Esophagus mucosa (tissue), 1 donor: ENCODE measurements at places on chromosomes 6 and 20.

GRCh38 chr6:159974932-159975331, 6.0 kb downstream of the IGF2R start:
- no peak for ATAC-seq

- no peak for ATAC-seq
These were observed 193.4 kb downstream of the SYNDIG1 start for GRCh38 chr20:24662752-24663365.

DNA sequence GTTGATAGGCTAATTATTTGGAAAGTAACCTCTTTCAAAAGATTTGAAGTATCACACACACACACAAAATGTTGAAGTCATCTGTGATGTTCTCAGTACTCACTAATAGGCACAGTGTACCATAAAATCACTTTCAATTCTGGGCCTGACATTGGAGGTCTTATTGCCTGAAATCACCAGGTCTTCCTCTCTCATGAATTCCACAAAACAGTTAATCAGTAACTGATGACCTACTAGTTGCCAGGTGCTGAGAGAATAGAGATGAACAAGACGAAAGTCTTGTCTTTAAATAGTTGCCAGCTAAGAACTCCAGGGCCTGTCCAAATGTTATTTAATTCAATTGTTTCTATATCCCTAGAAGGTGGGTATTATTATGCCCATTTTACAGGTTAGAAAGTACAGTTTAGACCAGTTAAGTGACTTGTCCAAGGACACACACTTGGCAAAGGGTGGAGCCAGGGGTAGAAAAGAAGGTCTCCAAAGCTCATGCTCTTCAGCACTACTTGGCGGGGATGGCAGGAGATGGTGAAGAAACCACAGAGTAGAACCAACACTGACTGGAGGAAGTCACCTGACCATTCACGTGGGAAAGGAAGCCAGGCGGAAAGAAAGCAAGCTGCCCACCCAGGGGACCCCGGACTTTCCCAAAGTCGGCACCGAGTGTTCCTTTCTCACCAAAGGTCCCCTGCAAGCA, 116.4 kb downstream of the KIF6 start:
- no peak for ATAC-seq

- no peak for ATAC-seq
These were observed 2.9 kb upstream of the OLIG3 start for GRCh38 chr6:137496909-137497720.

DNA sequence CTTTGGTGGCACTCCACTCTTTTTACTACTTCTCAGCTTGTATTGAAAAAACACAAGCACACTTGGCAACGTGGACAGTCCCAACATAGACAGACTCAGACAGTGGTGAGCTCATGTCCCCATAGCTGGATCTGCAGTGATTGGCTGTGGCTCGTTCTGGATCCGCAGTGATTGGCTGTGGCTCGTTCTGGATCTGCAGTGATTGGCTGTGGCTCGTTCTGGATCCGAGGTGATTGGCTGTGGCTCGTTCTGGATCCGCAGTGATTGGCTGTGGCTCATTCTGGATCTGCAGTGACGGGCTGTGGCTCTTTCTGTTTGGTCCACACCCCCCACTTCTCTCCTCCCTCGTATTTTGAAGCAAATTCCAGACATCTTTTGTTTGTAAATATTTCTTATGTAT, 28.0 kb downstream of the OSBPL2 start:
- no peak for ATAC-seq

GRCh38 chr20:63732118-63733095, 4.1 kb upstream of the LIME1 start:
- no peak for ATAC-seq

GRCh38 chr6:44172731-44173500, 14.3 kb downstream of the CAPN11 start:
- peak; percentile 85 for ATAC-seq

DNA sequence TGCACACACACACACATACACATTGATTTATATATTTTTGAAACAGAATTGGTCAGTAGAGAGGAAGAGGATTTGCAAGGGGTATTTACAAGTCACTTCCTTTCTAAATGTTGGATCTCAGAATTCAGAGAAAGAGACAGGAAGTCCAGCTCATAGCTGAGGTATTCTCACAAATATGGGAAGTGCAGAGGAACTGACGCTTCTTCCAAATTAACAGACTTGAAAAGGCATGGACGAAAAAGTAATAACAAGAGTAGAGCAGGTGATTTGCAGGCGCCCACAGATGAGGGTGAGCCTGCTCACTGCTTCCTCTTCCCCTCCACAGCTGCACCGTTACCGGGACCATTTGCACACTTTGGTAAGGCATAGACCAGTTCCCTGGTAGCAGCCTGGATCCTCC, 246.4 kb downstream of the PHACTR1 start:
- ATAC-seq = no peak

DNA sequence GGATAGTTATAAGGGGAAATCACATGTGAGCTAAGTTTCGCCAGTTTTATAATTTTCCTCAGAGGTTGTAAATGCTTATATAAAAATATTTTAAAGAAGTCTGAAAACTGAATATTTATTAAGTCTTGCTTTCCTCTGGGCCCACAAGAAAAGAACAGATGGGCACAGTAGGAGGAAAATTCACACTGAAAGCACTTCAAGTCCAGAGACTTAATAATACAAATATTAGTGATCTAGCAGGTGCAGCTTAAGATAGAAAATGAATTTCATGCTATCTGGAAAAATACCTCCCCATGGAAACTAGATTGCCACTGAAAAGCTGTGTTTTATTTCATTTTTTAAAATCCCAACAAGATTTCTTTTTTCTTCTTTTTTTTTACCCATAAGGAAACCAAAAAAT, 47.2 kb downstream of the ORC3 start:
- ATAC-seq = no peak

GRCh38 chr6:130385064-130385695, 19.4 kb downstream of the TMEM200A start:
- no peak for ATAC-seq

DNA sequence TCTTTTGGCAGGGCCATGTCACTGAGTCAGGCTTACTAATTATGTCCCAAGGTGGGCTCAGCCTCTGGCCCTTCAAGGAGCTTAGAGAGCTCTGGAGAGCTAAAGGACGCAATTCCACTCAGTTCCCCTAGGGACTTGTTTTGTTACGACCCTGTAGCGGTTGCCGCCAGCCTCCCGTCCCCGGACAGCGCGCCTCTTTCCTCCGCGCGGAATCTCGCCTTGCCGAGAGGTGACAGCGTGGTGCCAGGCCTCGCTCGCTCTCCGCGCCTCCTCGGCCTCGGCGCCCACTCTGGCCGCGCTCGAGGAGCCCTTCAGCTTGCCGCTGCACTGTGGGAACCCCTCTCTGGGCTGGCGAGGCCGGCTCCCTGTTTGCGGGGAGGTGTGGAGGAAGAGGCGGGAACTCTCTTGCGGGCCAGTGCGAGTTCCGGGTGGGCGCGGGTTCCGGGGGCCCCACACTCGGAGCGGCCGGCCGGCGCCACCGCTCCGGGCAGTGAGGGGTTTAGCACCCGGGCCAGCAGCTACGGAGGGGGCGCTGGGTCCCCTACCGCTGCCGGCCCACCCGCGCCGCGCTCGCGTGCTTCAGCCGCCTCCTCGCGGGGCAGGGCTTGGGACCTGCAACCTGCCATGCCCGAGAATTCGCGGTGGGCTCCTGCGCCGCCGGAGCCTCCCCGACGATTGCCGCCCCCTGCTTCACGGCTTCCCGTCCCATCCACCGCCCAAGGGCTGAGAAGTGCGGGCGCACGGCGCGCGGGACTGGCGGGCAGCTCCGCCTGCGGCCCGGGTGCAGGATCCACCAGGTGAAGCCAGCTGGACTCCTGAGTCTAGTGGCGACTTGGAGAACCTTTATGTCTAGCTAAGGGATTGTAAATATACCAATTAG, 9.9 kb upstream of the ZNF311 start:
- ATAC-seq = no peak

GRCh38 chr6:44074439-44074812, 52.8 kb downstream of the MRPL14 start:
- ATAC-seq = peak; percentile 14

GRCh38 chr6:27406085-27406484, 17.5 kb downstream of the ZNF391 start:
- ATAC-seq = no peak

GRCh38 chr6:16320533-16321340, 82.3 kb downstream of the GMPR start:
- no peak for ATAC-seq

GRCh38 chr20:10667560-10668167, 6.1 kb downstream of the JAG1 start:
- peak; percentile 27 for ATAC-seq
